ENCODE measurements at places on chromosomes 16 and 17.

DNA sequence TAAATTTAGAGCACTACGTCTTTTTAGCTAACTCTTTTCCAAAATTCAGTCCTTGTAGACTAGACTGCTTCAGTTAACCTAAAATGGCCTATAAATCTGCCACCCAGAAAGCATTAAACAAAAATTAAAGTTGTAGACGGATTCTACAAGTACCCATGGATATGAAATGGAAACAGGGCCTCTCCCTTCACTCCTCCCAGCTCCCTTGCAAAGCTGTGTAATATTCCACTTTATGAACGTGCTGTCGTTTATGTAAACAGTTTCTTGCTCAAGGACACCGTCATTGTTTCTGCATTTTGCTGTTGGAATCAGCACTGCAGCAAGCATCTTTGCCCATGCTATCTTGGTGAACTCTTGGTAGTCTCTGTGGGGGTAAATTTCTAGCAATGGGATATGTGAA, 5.1 kb downstream of the MED9 start:
- DNase-seq = no peak

DNA sequence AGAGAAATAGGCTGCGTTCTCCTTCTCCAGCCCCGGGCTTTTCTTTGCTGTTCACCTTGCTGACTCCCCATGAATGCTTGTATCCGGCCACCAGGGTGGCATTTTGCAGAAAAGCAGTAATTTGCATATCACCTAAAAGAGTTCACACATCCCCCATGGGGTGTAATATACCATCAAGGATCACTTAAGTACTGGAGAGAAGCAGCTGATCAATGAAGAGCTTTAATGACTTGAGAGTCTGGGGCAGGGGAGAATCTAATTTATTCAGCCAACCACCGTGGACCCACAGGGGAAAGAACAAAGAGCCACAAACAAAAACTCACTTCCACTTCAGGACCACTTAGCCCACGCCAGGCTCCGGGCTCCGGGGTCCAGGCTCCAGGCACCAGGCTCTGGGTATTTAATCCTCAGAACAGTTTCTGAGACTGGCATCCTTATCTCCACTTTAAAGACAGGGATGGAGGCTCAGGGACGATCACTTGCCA, 33.9 kb upstream of the SEC14L1 start:
- DNase-seq = no peak

GRCh38 chr16:72677662-72678447, 370.1 kb downstream of the ZFHX3 start:
- no peak for DNase-seq

GRCh38 chr17:21573961-21574610, 118.2 kb upstream of the KCNJ18 start:
- DNase-seq = no peak

- DNase-seq = no peak
Measured at GRCh38 chr17:48610282-48611211, at the start of gene HOXB7. TSS of gene HOXB7 (minus strand) at chr17:48611017. CDS start at chr17:48610918, 99 bp downstream.

DNA sequence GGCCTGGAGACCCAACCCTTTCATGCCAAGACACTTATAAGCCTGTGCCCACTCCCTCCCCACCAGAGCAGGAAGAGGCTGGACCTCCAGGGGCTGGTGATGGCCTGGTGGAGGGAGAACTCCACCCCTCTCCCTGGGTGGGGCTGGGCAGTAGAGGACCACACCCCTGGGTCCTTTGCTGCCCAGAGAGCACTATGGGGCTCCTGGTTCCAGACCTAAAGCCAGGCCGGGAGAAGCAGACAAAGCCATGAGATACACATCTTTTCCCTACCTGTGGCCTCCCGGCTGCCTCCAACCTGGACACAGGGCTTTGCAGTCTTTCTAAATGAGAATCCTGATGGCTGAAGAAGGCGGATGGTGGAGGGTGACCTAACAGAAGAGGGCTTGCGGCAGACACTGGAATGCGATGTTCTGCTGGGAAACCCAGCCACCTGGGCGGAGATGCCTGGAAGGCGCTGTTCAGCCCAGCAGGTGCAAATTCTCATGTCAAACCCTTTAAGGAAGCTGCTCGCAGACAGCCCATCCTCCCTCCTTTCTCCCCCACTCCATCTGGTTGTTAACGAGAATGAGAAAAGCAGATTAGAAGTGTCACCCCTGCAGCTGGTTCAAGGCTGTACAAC, 43.9 kb upstream of the KIFC3 start:
- no peak for DNase-seq

All from GDM1 (cell line).